Activated naive CD4-positive, alpha-beta T cell (primary cell): ENCODE measurements at places on chromosomes 5 and 9.

DNA sequence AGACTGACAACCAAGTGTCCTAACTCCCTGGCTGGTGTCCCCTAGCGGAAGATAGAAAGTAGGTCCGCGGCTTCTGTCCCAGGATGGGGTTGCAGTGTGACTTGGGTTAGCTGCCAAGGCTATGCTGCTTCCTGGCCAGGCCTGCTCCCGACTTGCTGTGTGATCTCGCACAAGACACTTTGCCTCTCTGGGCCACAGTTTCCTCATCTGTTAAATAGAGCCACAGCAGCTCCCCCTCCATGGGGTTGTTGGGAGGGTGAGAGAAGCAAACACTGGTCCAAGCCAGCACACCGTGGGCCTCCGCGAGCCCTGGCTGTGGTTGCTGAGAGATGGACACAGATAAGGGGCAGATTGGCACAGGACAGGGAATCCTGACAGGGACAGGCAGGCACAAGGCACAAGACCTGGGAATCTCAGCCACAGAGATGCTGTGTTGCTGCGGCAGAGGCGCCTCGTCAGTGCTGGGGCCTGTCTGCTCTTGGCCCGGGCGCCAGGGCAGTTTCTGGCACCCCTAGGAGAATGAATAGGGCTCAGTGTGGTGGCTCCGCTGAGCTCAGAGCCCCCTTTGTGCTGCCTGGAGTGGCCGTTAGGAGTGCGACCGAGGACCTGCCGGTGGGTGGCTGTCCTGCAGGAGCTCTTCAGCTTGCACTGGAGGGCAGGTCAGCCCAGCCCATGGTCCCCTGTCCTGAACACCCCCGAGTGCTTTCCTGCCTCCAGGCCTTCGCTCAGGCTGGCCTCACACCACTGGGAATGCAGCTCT is 1.8 kb upstream of the SH2D3C start:
- DNase-seq = no peak

DNA sequence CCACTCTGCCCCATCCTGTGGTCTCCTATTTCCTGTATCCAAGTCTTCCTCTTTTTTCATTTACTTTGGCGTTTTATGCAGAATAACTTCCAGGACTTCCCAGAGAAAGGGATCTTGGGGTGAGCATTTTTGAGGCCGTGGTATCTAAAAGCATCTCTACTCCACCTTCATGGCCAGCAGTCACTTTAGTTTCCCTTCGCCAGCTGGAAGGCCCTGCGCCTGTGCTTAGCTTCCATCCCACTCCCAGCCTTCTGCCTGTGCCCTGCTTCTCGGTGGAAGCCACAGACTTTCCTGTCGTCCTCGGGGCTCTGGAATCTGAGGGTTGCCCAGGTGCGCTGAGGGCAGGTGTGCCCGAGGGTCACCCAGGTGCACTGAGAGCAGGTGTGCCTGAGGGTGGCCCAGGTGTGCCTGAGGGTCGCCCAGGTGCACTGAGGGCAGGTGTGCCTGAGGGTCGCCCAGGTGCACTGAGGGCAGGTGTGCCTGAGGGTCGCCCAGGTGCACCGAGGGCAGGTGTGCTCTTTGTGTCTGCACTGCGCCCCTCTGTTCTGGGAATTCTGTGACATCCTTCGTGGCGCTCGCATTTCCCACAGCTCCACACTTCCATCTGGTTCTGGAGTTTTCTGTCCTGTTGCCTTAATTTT is 32.4 kb upstream of the LRRC14B start:
- no peak for DNase-seq

- no peak for DNase-seq
Observed at GRCh38 chr5:140674211-140674610, 835 bp upstream of the DND1 start.

DNA sequence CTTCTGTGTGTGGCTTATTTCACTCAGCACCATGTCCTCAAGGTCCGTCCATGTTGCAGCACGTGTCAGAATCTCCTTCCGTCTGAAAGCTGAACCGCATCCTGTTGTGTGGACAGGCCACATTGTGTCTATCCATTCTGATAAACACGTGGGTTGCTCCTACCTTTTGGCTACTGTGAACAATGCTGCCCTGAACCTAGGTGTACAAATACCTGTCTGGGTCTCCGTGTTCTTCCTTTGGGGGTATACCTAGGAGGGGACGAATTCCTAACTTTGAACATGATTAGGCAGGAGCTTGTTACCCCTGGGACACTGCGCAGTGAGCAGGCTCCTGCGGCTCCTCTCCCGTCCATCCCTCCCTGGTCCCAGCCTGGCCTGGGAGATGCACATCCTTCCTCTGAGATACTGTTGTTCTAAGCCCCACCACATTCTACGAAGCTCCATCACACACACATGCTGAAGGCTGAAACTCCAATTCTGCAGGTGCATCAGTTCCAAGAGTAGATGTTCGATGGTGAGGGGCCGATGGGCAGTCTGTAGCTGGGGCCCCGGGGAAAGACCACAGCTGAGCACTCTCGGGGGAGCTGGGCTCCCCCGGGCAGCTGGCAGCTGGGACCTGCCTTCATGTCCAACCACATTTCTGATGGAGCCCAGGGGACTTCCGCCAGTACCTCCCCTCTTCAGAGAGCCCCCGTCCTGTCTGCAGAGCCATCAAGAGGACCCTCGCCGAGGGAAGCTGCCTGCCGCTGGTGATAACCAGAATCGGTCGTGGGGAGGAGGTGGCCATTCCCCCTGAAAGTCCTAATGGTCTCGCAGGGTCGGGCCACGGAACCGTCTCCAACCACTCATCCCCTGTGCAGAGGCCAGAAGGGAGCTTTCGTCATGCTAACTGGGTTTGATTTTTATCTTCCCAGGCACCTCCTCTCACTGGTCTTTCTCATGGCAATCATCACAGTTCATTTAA is 120.9 kb downstream of the COL23A1 start:
- DNase-seq = no peak

DNA sequence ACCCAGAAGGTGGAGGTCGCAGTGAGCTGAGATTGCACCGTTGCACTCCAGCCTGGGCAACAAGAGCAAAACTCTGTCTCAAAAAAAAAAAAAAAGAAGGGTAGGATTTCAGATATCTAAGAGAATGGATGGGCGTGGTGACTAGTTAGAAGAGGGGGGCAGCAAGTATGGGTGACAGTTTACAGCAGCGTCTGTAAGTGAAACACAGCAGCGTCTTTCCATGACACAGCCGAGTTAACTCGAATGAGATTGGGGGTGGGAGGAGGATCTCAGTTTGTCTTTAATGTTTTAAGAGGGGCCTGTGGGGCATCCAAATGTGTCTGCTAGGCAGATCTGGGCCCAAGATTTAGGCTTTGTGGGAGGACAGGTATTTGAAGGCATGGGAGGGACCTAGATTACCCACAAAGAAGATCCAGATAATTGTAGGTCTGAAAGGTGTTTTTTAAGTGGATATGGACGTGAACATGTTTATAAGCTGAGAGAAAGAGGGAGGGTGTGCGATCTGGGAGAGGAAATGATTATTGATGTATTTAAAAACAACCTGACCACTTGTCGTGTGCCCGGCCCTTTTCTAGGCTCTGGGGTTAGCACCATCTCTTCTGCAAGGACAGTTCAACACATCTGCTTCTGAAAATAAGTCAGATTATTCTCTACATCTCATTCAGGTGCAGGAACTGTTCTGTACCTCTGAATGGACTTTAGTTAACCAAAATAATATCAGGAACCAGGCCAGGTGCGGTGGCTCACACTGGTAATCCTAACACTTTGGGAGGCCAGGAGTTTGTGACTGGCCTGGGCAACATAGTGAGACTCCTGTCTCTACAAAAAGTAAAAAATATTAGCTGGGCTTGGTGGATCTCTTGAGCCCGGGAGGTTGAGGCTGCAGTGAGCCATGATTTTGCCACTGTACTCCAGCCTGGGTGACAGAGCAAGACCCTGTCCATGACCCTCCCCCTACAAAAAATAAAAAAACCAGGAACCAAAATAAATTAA is 2.5 kb downstream of the CEP78 start:
- no peak for DNase-seq

DNA sequence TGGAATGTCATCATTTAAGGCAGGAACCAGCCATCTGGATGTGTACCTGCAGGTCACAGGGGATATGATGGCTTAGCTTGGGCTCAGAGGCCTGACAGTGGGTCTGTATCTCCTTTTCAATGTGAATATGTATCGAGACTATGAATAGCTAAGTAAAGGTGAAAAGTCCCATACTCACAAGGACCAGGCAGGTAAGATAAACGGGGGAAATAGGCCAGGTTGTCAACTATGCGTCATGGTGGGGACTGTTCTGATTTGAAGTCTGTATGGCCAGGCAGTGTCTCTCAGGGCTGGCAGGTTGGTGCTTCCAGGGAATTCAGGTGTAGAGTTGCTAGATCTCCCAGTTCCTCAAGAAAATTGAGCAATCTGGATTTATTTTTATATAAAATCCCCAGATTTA is 987.9 kb upstream of the WWC1 start:
- DNase-seq = no peak

DNA sequence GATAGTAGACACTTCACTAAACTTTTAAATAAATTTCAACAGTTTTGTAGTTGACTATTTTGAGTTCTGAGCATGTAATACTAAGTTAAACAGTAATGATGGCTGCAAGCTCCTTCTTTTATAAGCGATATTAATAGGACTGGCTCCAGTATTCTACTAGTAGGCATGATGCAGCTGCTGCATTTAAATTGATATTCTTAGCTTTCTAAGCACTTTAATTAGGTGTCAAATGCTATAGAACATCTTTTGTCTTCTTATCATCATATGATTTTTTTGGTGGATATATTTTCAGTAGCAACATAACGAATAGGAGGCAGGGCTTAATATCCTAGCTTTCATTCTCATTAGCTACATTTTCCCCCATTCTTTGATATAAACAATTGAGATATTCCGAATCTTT is 141.1 kb downstream of the FBXO4 start:
- DNase-seq = no peak

- DNase-seq = no peak
Observed at GRCh38 chr9:131764568-131764967, 24.7 kb upstream of the RAPGEF1 start.

DNA sequence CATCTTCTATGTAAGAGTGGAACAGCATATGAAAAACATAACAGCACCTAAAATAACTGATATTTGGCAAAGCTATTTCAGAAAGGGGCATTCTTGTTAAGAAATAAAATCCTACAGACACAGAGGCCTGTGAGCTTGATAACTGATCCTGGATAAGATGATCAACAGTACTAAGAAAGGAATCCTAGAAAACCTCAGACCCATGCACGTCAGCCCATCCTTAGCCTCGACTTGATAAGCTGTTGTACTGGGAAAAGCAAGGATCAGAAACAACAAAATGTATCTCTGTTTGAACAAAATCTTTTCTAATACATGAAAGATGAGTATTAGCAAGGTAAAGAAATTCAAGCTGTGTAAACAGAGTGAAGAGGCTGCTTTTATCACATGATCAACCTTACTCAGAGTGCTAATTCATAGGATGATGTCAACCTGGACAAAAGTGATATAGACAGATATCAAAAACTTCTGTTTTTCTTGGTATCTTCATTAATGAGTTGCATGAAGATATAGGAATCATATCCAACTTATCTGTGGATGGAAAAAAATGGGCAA is 15.2 kb downstream of the LIFR start:
- no peak for DNase-seq
